ENCODE measurements at places on chromosomes 7 and 10. TPM values are rescaled to one million over a fixed set of nuclear protein-coding genes. Genes with fewer than 3 reads are reported as not detected.
A peak's percentile ranks its signal among the peaks of the same experiment; 100 is the strongest.

GRCh38 chr7:52539414-52539813, 496.0 kb upstream of the POM121L12 start:
- no peak overlapping the region for H3K27ac ChIP-seq
- H3K4me3 ChIP-seq, result no peak overlapping the region
- H3K27me3 ChIP-seq, result no peaks in the 10 kb centered on the region

DNA sequence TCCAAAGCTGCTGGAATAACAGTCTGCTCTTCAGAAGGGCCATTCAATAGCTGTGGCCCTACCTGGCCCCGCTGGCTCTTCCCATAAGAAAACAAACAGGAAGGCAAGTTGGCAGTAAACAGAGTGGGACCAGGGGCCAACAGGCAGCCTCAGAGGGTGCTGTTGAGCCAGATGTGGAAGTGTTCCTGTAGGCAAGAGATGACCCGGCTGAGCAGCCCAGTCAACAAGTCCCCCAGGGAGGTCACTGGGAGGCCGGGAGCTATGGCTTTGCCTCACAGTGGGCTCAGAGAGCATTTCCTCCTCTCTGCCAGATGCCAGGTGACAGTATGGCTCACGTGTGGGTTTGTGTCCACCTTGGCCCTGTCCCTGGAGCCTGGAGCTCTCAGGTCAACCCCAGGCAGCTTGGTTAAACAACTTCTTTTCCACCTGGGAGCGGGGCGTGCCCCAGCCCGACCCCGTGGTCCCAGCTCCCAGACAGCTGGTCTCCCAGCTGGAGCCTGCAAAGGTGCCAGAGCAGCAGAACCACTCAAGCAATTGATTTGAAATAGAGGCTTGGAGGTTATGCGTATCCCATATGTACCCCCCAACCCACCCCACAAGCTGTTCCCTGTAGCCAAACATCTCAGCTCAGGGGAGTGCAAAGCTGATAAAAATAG, 33.8 kb upstream of the LOXL4 start:
- H3K27me3 ChIP-seq, result no peaks in the 10 kb centered on the region
- H3K4me3 ChIP-seq, result no peak overlapping the region
- no peaks in the 10 kb centered on the region for H3K4me1 ChIP-seq

GRCh38 chr10:51206500-51206899, 132.2 kb downstream of the PRKG1 start:
- no peaks in the 10 kb centered on the region for H3K36me3 ChIP-seq
- H3K4me3 ChIP-seq, result no peak overlapping the region
- no peaks in the 10 kb centered on the region for H3K27me3 ChIP-seq
- no peak overlapping the region for H3K27ac ChIP-seq
- no peaks in the 10 kb centered on the region for H3K4me1 ChIP-seq

DNA sequence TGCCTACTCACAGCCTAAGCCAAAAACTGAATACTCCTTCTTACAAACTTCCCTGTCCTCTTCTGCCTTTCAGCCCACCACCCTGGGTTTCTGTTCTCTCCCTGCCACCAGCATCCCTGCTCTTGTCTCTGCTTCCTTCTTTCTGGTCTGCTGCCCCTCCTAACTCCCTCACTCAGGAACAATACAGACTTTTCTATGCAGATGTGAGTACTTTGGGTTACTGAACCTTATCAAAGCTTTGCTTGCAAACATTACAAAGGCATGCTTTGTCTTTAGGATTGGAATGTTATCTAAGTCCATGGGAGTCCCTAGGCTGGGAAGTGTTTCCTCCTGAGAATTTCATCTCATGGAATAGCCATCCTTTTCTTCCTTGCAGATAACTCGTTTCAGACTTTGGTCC, 28.9 kb downstream of the CNNM1 start:
- no peaks in the 10 kb centered on the region for H3K4me1 ChIP-seq
- H3K27ac ChIP-seq, result no peak overlapping the region
- no peaks in the 10 kb centered on the region for H3K36me3 ChIP-seq
- no peaks in the 10 kb centered on the region for H3K27me3 ChIP-seq
- DNase-seq, result no peak
- no peak overlapping the region for H3K4me3 ChIP-seq

- H3K27me3 ChIP-seq, result no peaks in the 10 kb centered on the region
- DNase-seq, result no peak
- H3K36me3 ChIP-seq, result no peaks in the 10 kb centered on the region
- H3K4me3 ChIP-seq, result no peak overlapping the region
- H3K27ac ChIP-seq, result no peak overlapping the region
These were observed 28.7 kb downstream of the TES start for GRCh38 chr7:116239020-116239419.

DNA sequence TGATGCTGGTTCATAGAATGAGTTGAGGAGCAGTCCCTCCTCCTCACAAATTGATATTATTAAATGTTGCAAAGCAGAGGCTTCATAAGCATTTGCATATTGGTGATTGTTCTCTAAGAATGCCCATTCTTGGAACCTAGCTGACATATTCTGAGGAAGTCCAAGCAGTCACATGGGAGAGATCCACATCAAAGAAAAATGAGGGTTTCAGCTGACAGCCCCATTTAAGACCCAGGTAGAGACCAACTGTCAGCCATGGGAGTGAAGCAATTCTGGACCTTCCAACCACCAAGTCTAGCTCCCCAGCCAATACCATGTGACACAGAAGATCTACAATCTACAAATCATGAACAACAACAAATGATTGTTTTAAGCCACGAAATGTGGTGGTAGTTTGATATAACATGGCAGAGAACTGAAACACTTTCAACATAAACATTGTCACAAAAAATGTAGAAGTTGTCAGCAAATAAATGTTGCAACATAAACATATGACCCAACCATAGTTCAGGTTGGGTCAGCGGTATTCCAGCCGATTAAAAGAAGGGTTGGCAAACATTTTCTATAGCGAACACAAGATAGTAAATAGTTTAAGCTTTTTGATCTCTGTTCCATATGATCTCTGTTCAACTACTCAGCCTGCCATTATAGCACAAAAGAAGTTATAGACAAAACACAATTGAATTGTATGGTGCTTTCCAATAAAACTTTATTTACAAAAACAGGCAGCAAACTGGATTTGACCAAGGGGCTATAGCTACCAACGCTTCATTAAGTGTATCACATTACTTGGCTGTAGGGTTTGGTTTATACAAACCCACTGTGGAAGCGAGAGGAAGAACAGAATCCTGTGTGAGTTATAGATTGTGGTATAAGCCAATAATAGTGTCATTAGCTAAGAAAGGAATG, 41.4 kb upstream of the MPP7 start:
- DNase-seq, result no peak
- H3K27ac ChIP-seq, result no peak overlapping the region
- H3K4me1 ChIP-seq, result no peaks in the 10 kb centered on the region
- no peak overlapping the region for H3K4me3 ChIP-seq
- H3K36me3 ChIP-seq, result no peaks in the 10 kb centered on the region

- no peaks in the 10 kb centered on the region for H3K4me1 ChIP-seq
- no peak overlapping the region for H3K4me3 ChIP-seq
These were observed 10.8 kb upstream of the VWC2 start for GRCh38 chr7:49762666-49763065.

- no peak for DNase-seq
- H3K36me3 ChIP-seq, result no peaks in the 10 kb centered on the region
- H3K27ac ChIP-seq, result no peak overlapping the region
These were observed 238.8 kb downstream of the BAMBI start for GRCh38 chr10:28915989-28916588.

GRCh38 chr7:14938181-14938580, 35.6 kb upstream of the DGKB start:
- DNase-seq, result no peak
- H3K27me3 ChIP-seq, result no peaks in the 10 kb centered on the region
- H3K27ac ChIP-seq, result no peak overlapping the region
- H3K36me3 ChIP-seq, result no peaks in the 10 kb centered on the region
- H3K4me3 ChIP-seq, result no peak overlapping the region

- no peaks in the 10 kb centered on the region for H3K27me3 ChIP-seq
- H3K27ac ChIP-seq, result no peak overlapping the region
- DNase-seq, result no peak
- H3K36me3 ChIP-seq, result no peaks in the 10 kb centered on the region
These were observed 8.2 kb upstream of the CLEC2L start for GRCh38 chr7:139515266-139515665.

DNA sequence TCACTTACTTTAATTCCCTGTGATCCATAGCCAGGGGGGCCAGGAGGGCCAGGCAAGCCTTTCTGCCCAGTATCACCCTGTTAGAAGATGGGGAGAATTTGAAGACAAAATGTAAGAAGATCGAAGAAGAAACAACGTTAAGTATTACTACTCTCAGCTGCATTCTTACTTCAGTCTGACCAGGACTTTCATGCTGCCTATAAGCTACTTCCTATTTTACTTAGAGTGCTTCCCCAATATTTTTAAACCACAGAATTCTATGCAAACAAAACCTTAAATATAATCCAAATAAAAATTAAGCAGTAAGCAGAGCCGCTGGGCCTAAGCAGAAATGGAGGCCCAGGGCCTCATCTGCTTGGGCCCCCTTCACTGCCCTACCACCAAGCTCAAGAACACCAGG, 117.8 kb downstream of the COL28A1 start:
- no peaks in the 10 kb centered on the region for H3K36me3 ChIP-seq
- DNase-seq, result no peak
- no peak overlapping the region for H3K4me3 ChIP-seq
- no peak overlapping the region for H3K27ac ChIP-seq

GRCh38 chr10:132787495-132788179, 1.7 kb upstream of the NKX6-2 start:
- H3K4me3 ChIP-seq, result peak overlapping the region; percentile 9
- peaks cover 63% of the 10 kb centered on the region for H3K27me3 ChIP-seq
- peaks cover 12% of the 10 kb centered on the region for H3K4me1 ChIP-seq
- H3K27ac ChIP-seq, result no peak overlapping the region
- no peaks in the 10 kb centered on the region for H3K36me3 ChIP-seq

Gene CPXM2
- total RNA-seq, result 5.8 TPM

Gene UCMA
- not detected for total RNA-seq

Gene DOCK1
- 46.4 TPM for total RNA-seq

Gene CPA2
- total RNA-seq, result 5.2 TPM

Gene ZMYND11
- total RNA-seq, result 48.5 TPM

Gene NAT16
- total RNA-seq, result not detected

Data from colonic mucosa (tissue), 4 donors.